ENCODE measurements at places on chromosomes 5 and 9.
A peak's percentile ranks its signal among the peaks of the same experiment; 100 is the strongest.

DNA sequence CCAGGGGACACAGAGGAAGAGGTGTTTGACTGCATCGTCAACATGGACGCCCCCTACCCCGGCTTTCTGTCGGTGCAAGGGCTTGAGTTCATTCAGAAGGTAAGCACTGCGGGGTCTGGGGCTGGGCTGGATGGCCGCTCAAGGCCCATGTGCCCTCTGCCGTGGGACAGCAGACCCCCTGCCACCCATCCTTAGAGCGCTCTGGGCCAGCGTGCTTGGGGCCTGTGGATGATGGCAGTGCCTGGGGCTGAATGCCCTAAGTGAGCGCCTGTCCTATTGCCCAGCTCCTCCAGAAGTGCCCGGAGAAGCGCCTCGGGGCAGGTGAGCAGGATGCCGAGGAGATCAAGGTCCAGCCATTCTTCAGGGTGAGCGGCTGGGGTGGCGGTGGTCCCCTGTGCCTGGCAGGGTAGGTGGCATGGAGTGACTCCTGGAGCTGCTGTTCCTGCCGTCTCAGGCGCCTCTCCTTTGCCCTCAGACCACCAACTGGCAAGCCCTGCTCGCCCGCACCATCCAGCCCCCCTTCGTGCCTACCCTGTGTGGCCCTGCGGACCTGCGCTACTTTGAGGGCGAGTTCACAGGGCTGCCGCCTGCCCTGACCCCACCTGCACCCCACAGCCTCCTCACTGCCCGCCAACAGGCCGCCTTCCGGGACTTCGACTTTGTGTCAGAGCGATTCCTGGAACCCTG lies 3.9 kb downstream of the ZDHHC12 start:
- DNase-seq: no peak

DNA sequence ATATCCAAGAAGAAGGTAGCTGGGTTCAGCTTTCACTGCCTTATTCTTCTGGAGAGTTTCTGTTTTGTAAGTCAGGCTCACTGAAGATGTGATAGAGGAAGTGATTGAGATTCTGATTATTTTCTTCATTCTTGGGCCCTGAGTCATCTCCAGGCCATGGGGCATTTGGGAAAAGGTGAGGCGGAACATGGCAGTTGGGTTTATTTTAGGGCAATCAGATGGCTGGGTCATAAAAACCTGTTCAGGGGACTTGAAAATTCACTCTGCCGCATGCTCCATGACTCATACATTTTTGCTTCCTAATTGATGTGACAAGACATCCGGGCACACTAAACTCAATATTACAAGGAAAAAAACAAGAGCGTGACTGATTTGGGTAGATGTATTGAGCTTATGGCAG lies 265.7 kb upstream of the KLF4 start:
- no peak for DNase-seq

- no peak for DNase-seq
Measured at GRCh38 chr5:59126708-59127573, 544.1 kb downstream of the RAB3C start.

DNA sequence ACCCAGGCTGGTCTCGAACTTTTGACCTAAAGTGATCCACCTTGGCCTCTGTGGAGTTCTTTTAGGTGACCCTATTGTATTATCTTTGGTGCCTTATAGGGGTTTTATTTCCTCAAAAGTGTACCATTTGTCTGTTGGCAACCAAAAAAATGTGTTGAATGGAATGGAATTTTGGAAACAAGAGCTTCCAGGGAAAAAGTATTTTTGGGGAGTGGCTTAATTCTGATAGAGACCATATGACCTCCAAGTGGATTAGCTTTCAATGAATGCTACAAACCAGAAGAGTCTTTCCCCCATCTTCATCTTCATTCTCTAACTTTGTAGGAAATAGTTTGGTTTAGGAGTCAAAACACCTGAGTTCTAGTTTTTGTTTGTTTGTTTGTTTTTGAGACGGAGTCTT lies 3.4 kb upstream of the OGN start:
- no peak for DNase-seq

DNA sequence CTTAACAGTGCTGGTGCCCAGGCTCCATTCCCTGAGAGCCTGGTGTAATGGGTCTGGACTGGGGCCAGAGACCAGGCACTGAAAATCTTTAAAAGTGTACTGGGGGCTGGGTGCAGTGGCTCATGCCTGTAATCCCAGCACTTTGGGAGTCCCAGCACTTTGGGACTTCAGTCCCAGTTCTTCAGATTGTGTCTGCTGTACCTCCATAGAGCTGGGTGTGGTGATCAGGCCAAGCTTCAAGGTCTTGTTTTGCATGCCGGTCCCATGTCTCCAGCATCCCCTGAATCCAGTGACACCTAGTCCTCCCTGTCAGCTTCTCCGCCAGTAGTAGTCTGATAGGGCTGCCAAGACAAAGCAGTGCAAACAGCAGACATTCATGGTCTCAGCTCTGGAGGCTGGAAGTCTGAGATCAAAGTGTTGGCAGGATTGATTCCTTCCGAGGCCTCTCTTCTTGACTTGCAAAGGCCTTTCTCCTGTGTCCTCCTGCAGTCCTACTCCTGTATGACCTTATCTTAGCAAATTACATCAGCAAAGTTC lies 108.2 kb downstream of the SYK start:
- no peak for DNase-seq

GRCh38 chr5:33075731-33076130 lies 364.6 kb downstream of the NPR3 start:
- DNase-seq: no peak

DNA sequence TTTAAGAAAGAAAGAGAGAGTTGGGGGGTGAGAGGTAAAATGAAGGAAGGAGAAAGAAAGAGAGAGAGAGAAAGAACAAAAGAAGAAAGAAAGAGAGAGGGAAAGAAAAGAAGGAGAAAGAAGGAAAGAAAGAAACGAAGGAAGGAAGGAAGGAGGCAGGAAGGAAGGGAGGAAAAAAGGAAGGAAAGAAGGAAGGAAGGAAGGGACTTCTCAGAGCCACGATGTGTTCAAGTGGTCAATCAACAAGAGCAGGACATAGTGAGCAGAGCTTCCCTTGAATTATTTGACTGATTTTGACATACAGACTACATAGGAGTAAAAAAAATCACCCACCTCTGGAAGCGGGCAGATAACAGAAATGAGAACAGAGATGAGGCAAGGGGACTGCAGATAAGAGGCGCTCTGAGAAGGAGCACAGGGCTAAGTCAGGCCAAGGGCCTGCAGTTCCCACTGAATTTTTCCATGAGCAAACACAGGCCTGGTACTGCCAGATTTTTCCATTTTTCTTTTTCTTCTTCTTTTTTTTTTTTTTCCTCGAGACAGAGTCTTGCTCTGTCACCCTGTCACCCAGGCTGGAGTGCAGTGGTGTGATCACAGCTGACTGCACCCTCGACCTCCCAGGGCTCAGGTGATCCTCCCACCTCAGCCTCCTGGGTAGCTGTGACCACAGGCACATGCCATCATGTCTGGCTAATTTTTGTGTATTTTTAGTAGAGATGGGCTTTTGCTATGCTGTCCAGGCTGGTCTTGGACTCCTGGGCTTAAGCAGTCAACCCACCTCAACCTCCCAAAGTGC lies 77.7 kb upstream of the IL17B start:
- DNase-seq: no peak

DNA sequence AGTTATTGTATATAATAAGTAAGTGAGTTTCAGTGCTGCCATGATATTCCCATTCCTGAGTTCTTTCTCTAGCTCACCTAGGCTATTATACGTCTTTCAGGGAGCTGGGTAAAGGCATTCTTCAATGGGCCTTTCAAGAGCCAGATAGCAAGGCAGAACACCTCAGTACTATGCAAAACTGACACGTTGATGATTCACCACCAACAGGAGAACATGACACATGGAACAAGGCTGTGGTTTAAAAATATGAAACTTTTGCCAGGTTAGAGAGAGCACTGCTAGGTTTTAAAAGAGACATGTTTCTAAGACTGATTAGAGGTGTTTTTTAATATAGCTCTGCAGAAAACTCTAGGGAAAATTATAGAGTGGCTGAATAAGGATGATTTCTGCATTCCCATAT lies 95.9 kb downstream of the UGCG start:
- peak; percentile 16 for DNase-seq

- DNase-seq: no peak
Measured at GRCh38 chr9:3138231-3139229, 294.6 kb upstream of the PUM3 start.

DNA sequence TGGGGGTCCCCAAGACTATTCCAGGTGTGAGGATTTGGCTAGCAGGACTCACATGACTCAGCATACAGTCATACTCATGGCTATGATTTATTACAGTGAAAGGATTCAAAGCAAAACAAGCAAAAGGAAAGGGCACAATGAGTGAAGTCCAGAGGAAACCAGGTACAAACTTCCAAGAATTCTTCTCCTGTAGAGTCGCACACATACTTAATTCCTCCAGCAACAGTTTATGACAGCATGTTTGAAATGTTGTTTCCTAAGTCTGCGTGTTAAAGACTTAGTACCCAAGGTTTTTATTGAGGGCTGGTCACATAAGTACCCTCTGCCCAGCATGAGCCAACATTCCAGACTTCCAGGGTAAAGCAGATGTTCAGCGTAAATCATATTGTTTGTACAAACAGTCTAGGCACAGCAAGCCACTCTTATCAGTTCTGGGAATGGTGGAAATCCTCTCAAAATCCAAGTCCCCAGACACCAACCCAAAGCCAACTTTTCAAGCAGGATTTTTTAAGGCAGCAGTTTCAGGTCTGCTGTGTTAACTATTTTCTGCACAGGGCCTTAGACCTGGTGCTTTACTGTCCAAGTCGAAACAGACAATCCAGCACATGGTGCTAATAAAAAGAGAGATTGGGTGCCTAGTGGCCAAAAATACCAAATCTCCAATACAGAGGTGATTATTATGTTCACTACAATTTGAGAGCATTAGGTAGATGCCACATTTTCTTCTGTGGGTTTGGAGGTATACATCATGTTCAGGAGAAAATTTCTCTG lies 18.6 kb upstream of the RICTOR start:
- DNase-seq: no peak

- DNase-seq: peak; percentile 69
Measured at GRCh38 chr5:14142827-14143545, at the start of gene TRIO. TRIO (plus strand) TSS chr5:14143342; CDS start chr5:14143726, 384 bp downstream.

GRCh38 chr9:659286-659685 lies 182.2 kb upstream of the DMRT1 start:
- no peak for DNase-seq

DNA sequence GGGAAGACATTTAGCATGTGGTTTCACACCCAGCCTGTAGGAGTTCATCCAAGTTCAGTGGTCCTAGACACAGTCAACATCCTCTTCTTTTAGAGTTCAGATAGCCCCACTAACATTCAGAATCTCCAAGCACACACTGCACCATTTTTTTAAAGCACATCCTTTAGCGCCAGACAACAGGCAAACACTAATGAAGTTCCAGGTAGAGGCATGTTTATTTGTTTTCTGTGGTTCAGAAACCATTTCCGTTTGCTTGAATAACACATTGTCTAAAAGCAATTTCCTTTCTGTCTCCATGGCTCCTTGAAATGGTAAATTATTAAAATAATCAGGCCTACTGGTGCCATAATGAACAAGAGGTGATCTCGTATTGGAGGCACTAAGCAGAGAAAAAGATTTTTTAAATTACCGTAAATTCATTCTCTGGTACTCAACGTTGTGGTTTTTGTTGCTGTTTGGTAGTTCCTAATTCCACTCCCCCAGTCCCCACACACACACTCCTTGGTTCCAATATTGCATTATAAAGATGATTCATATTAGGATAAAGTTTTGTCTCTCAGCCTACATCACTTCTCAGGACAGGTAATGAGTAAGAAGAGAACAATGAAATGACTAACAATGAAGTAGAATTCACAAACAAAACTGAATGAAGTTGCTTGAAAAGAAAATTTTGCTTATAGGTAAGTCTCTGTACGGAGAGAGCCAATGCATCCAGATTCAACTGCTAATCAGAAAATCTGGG lies 153.1 kb downstream of the PCSK1 start:
- no peak for DNase-seq

- no peak for DNase-seq
Measured at GRCh38 chr9:123276551-123276950, 8.2 kb upstream of the STRBP start.

Data from CD4-positive, alpha-beta T cell treated with Interleukin-2 at 100 ng/mL for 4 hours (primary cell).